PC-3 (cell line): ENCODE measurements at places on chromosomes 2 and 18. TPM values are rescaled to one million over a fixed set of nuclear protein-coding genes. Genes with fewer than 3 reads are reported as not detected.
A peak's percentile ranks its signal among the peaks of the same experiment; 100 is the strongest.

- H3K4me3 ChIP-seq: no peak overlapping the region
- peaks cover 16% of the 10 kb centered on the region; the same call in 1 of the 2 replicates for H3K4me1 ChIP-seq
- peaks cover 37% of the 10 kb centered on the region for H3K36me3 ChIP-seq
- no peaks in the 10 kb centered on the region for H3K27me3 ChIP-seq
Measured at GRCh38 chr2:54597153-54597848, 126.2 kb upstream of the EML6 start.

The PER2 gene
- 8.6 and 13.0 TPM in 2 replicates for total RNA-seq

- H3K27ac ChIP-seq: no peak overlapping the region
- no peak for DNase-seq
- H3K4me1 ChIP-seq: peaks cover 9% of the 10 kb centered on the region
- no peaks in the 10 kb centered on the region for H3K36me3 ChIP-seq
Measured at GRCh38 chr2:161141033-161141432, 19.2 kb upstream of the TANK start.

The TNFAIP6 gene
- total RNA-seq: not detected in 2 replicates

- H3K4me1 ChIP-seq: no peaks in the 10 kb centered on the region
- no peak overlapping the region for H3K27ac ChIP-seq
- no peaks in the 10 kb centered on the region for H3K36me3 ChIP-seq
- no peaks in the 10 kb centered on the region for H3K27me3 ChIP-seq
- H3K4me3 ChIP-seq: no peak overlapping the region
Measured at GRCh38 chr2:69168950-69169654, 156.1 kb downstream of the ANTXR1 start.

DNA sequence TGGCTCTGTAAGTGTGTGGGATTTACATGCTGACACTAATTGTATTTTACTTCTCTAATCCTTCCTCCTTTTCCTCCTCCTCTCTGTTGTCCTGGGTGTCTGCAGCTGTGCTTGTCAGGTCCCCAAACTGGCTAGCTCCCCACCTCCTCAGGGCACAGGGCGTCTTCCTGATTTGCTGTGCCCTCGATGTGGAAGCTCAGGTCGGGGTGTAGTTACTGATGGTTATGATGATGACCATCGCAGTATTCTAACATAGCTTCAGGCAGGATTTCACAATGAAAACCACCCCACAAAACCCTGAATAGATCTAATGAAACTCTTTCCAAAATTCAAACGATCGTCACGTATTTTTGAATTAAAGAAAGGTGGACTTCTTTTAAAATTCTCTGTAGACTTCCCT, 428.4 kb downstream of the TGIF1 start:
- no peak overlapping the region for H3K27ac ChIP-seq
- H3K4me3 ChIP-seq: no peak overlapping the region
- H3K36me3 ChIP-seq: no peaks in the 10 kb centered on the region
- H3K4me1 ChIP-seq: no peaks in the 10 kb centered on the region

DNA sequence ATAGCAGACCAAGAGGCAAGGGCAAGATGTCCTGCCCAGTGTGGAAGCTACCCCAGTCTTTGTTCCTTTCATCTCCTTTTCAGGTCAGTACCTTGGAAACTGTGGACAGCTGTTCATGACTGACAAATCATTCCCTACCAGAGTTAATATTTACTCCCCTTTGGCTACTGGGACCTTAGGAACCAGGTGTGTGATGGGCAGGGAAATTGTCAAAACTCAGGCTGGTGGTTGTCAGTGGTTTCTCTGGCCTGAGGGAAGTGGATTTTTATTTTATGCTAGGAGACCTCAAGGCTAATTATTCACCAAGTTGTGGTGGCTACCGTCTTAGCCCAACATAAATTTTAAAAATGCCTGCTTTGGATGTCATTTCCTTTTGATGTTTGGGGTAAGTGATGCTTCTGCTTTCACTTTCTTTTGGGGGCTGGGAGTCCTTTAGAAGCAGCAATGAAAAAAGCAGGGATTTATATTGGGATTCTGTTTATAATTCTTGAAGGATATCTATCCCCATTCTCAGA, 119.3 kb downstream of the SETBP1 start:
- no peaks in the 10 kb centered on the region for H3K27me3 ChIP-seq
- H3K4me1 ChIP-seq: no peaks in the 10 kb centered on the region
- no peak overlapping the region for H3K4me3 ChIP-seq
- no peak overlapping the region for H3K27ac ChIP-seq
- DNase-seq: no peak
- H3K36me3 ChIP-seq: no peaks in the 10 kb centered on the region

GRCh38 chr2:163213661-163214081, 375.1 kb upstream of the KCNH7 start:
- no peaks in the 10 kb centered on the region for H3K36me3 ChIP-seq
- no peak overlapping the region for H3K4me3 ChIP-seq
- peak overlapping the region; percentile 73 for H3K27ac ChIP-seq
- peak; percentile 81 for DNase-seq
- peaks cover 12% of the 10 kb centered on the region; the same call in 1 of the 2 replicates for H3K27me3 ChIP-seq

The KIAA2012 gene
- not detected in 2 replicates for total RNA-seq

The KCNG3 gene
- total RNA-seq: 2.3 and 2.4 TPM in 2 replicates

- H3K27ac ChIP-seq: no peak overlapping the region
- H3K36me3 ChIP-seq: no peaks in the 10 kb centered on the region
Measured at GRCh38 chr2:138329591-138329990, 172.0 kb upstream of the SPOPL start.

The SP110 gene
- 3.5 and 6.7 TPM in 2 replicates for total RNA-seq
